Tibial artery (tissue), 4 donors: ENCODE measurements at places on chromosomes 3 and 15.

- DNase-seq: no peak
Observed at GRCh38 chr3:63089007-63089750, 188.9 kb upstream of the SYNPR start.

- no peak for DNase-seq
Observed at GRCh38 chr15:74460298-74460697, 662 bp downstream of the UBL7 start.

GRCh38 chr15:100201376-100202280, 140.1 kb downstream of the ADAMTS17 start:
- DNase-seq: no peak

DNA sequence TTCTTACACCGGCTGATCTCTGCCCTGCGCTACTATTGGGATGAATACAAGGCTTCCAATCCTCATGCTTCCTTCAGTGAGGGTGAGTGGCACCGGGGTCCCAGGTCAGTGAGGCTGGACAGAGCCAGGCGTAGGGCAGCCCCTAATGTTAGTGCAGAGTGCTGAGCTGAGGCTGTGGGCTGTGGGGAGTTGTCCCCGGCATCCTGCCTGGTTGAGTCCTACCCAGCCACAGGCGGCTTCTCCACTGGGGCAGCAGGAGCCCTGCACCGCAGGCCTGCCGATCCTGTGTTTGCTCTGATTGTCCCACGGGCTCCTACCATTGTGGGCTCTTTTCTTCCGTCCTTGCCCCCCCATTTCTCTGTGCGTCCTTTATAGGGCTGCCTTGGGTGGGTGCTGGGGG, 13.3 kb downstream of the RNF123 start:
- no peak for DNase-seq

GRCh38 chr3:140433431-140433830, 244.4 kb upstream of the TRIM42 start:
- DNase-seq: no peak

DNA sequence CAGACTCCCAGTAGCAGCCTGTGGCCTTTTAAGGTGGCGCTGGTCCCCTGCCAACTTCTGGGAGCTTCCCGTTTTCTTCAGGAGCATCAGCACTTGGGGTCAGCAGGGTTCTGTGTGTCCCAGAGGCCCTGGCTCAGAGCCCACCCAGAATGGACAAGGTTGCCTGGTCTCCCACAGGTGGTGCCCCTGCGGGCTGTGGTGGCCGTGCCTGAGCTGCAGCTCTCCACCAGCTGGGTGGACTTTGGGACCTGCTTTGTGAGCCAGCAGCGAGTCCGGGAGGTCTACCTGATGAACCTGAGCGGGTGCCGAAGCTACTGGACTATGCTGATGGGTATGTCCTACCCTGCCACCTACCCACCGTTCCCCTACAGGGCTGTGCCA, 15.5 kb downstream of the ACAA1 start:
- DNase-seq: peak; percentile 17

- no peak for DNase-seq
Observed at GRCh38 chr3:148540266-148540665, 157.4 kb upstream of the AGTR1 start.

GRCh38 chr15:32870240-32871033, 152.6 kb downstream of the GREM1 start:
- no peak for DNase-seq

- DNase-seq: no peak
Observed at GRCh38 chr15:96470681-96471310, 140.3 kb downstream of the NR2F2 start.

DNA sequence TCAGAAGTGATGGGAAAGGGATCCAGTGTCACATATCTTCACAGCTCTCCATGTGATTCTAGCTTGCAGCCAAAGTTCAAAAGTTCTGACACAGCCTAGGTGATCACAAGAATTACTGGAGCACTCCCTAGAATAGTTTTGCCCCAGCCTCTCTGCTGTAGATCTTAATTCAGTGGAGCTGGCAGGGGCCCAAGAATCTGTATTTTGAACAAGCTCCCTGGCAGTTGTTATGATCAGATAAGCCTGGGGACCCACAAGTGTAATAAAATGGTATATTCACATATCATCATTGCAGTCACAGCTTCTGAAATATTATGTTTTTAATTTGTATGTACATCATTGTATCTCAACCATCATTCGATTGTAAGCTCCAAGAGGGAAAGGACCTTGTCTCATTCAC, 62.3 kb downstream of the NOX5 start:
- no peak for DNase-seq

GRCh38 chr3:10224794-10225665, 23.2 kb upstream of the TATDN2 start:
- peak; percentile 86 for DNase-seq

DNA sequence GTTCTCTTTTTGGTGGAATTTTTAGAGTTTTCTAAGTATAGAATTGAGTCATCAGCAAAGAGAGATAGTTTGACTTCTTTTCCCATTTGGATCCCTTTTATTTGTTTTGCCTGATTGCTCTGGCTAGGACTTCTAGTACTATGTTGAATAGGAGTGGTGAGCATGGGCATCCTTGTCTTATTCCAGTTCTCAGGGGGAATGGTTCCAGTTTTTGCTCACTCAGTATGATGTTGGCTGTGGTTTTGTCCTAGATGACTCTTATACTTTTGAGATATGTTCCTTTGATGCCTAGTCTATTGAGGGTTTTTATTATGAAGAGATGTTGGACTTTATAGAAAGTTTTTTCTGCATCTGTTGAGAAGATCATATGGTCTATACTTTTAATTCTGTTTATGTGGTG, 72.5 kb downstream of the TNFAIP8L3 start:
- DNase-seq: no peak

GRCh38 chr15:101558221-101558941, 68.9 kb upstream of the PCSK6 start:
- DNase-seq: no peak

DNA sequence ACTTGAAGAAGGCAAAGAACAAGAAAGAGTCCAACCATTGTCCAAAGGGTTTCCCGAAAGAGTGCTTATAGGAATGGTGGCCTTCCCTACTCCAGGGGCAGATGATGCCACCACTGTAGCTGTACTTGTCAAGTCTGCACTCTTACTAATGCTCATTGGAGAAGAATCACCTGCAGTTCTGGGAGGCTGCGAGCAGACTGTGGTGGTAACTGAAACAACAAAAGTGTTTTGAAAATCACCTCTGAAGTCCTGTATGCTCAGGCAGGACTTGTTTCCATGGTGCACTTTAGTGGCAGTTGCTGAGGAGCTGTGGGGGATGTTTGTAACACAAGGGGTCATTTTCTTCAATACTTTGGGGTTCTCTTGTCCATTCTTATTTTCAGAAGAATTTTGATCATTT, 36.0 kb downstream of the USF3 start:
- no peak for DNase-seq

- DNase-seq: no peak
Observed at GRCh38 chr15:57651445-57651844, 55.1 kb upstream of the POLR2M start.

- DNase-seq: no peak
Observed at GRCh38 chr3:187015903-187016638, 85.7 kb downstream of the ST6GAL1 start.

DNA sequence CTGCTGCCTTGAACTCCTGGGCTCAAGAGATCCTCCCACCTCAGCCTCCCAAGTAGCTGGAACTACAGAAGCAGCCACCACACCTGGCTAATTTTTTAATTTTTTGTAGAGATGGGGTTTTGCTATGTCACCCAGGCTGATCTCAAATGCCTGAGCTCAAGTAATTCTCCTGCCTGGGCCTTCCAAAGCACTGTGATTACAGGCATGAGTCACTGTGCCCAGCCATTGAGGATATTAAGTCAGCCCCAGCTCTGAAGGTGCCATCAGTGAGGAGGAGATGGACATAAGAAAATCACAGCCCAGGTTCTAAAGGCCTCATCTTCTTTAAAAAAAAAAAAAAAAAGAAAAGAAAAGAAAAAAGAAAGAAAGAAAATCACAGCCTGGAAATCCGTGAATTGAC, 26.6 kb upstream of the PSTPIP1 start:
- DNase-seq: no peak

GRCh38 chr3:129291236-129291886, 12.7 kb downstream of the HMCES start:
- DNase-seq: no peak

- DNase-seq: no peak
Observed at GRCh38 chr3:164418414-164418813, 659.9 kb downstream of the SI start.
